ENCODE measurements at places on chromosomes 16 and 17.
A peak's percentile ranks its signal among the peaks of the same experiment; 100 is the strongest.

DNA sequence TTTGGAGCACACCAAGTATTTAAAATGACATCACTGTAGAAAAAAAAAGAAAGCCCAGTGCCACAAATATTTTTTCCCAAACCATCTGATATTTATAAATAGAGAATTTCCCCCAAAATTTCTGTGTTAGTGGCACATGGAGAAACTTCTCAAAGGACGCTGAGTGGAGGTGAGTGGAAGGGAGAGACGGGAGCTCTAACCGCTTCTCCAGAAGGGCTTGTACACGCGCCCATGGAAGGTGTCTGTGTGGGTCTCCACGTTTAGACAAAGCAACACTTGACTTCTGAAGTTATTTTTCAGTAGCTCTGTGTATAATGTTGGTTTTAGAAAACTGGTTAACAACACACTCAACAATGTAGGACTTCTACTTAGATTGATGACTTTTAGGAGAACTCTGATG lies 1.0 kb downstream of the MYOCD start:
- H3K4me3 ChIP-seq: no peak overlapping the region
- no peaks in the 10 kb centered on the region for H3K36me3 ChIP-seq
- no peak for DNase-seq
- no peaks in the 10 kb centered on the region for H3K4me1 ChIP-seq

DNA sequence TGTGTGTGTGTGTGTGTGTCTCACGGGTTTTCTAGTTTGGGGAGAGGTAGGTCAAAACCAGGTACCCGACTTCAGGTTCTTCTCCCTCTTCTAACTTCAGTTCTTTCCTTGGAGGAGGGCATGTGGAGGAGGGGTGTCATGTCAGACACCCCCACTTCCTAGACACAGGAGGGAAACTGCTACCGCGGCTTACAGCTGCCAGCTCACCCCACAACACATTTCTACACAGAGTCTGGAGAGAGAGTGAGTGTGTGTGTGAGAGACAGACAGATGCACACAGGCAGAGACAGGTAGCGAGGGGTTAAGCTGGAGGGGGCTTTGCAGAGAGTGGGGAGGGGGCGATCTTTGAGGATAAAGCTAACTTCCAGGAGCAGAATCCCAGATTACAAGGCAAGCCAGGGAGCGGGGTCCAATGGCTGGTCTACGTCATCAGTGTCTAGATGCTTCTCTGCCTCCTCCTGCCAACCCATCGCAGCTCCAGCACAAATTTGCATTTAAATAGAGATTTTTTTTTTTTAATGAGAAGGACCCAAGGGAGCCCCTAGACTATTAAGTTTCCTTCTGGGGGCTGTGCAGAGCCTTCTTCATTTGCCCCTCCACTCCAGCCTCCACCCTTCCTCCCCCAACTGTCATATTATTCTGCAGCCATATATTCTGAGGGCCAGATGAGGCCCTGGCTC lies 48.9 kb downstream of the MRM1 start:
- no peaks in the 10 kb centered on the region for H3K4me1 ChIP-seq
- no peaks in the 10 kb centered on the region for H3K36me3 ChIP-seq
- H3K4me3 ChIP-seq: no peak overlapping the region
- peaks cover 25% of the 10 kb centered on the region for H3K27me3 ChIP-seq

- peaks cover 7% of the 10 kb centered on the region for H3K4me1 ChIP-seq
- DNase-seq: no peak
- no peak overlapping the region for H3K4me3 ChIP-seq
- H3K27ac ChIP-seq: no peak overlapping the region
These were observed 1.6 kb upstream of the SPATA32 start for GRCh38 chr17:45263477-45263860.

DNA sequence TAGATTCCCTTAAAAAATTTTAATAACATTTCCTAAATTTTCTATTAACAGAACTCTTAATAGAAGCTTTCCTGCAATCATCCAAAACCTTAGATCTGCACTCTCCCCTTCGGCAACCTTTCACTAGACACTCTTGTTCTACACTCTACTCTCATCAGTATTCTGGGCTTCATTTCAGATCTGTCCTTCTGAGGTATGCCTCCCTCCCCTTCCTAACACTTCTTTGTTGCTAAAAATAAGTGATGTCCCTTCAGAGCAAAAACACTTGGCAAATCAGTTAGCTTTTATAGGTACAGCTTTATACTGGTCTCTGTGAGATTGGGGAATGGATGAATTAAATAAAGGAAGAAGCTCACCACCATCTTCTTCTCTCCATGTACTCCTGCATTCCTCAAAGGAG lies 28.2 kb upstream of the GNAO1 start:
- no peaks in the 10 kb centered on the region for H3K36me3 ChIP-seq
- no peak overlapping the region for H3K27ac ChIP-seq
- no peak for DNase-seq
- H3K4me1 ChIP-seq: no peaks in the 10 kb centered on the region
- H3K4me3 ChIP-seq: no peak overlapping the region

GRCh38 chr16:62933929-62934328 lies 897.7 kb upstream of the CDH8 start:
- no peak overlapping the region for H3K4me3 ChIP-seq
- H3K4me1 ChIP-seq: no peaks in the 10 kb centered on the region
- no peak overlapping the region for H3K27ac ChIP-seq
- no peak for DNase-seq

DNA sequence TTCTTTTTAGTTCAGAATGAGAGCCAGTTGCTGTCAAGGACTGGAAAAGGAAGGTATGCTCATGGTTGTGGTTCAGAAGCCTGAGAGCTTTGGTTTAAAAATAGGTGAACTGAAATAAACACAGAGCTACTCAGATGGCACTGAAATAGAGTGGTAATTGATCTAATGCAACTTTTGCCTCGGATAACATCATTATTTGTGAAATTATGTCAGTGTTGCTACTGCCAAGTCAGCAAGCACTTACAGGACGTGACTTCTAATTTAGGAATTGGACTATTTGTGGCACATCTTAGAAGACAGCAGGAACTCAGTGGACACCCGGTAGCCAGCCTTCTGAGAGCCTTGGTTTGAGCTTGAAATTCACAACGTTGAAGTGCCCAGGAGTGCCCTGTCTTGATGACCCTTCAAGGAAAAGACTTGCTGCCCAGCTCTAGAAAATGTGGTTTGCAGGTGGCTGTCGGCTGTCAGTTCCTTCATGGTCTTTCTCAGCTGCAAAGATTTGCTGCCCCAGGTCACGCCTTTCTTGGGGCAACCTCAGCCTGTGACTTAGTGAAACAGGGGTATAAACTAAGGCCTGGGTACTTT lies 42.0 kb upstream of the XYLT1 start:
- H3K27me3 ChIP-seq: peaks cover 3% of the 10 kb centered on the region
- DNase-seq: no peak
- H3K27ac ChIP-seq: no peak overlapping the region
- H3K36me3 ChIP-seq: no peaks in the 10 kb centered on the region

- peak; percentile 59 for DNase-seq
- H3K27ac ChIP-seq: no peak overlapping the region
- H3K4me1 ChIP-seq: no peaks in the 10 kb centered on the region
- no peaks in the 10 kb centered on the region for H3K27me3 ChIP-seq
- 0 out of 2 replicates have a peak, but pooled peaks cover 9% of the 10 kb centered on the region for H3K36me3 ChIP-seq
These were observed 59.4 kb downstream of the NUP93 start for GRCh38 chr16:56789360-56789759.

- no peak overlapping the region for H3K27ac ChIP-seq
- H3K36me3 ChIP-seq: peaks cover 94% of the 10 kb centered on the region
These were observed 17.4 kb downstream of the USP22 start for GRCh38 chr17:21025451-21025850.

DNA sequence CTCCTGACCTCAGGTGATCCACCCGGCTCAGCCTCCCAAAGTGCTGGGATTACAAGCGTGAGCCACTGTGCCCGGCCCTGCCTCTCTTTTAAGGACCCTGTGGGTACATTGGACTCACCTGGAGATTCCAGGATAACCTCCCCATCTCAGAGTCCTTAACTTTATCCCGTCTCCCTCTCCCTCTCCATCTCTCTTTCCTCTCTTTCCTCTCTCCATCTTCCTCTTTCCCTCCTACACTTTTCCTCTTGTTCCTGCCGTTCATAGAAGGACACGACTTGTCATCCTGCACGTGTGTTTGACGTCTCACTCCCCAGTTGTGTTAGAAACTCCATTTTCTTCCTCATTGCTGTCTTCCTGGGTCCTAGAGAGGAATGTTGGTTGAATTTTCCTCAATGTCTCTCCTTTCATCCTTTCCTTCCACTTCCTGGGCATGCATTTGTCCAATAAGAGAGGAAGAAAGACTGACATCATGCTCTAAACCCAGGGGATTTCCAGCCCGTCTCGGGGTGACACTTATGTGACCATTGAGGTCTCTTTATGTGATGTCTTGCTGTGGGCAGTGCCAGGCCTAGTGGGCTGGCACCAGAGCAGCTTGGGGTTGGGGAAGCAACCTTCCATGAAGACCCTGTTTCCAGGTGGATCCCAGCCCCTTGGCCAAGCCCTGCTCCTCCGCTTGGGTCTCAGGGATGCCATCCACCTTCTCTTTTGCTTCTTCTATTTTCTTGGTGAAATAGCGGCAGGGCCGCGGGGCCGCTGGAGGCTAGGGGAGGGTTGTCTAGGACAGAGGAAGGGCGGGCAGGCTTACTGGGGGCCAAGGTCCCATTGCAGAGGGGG lies 39.8 kb upstream of the IRF8 start:
- no peaks in the 10 kb centered on the region for H3K36me3 ChIP-seq
- H3K4me3 ChIP-seq: no peak overlapping the region
- no peak for DNase-seq
- H3K4me1 ChIP-seq: no peaks in the 10 kb centered on the region
- H3K27me3 ChIP-seq: peaks cover 11% of the 10 kb centered on the region
- H3K27ac ChIP-seq: no peak overlapping the region

GRCh38 chr17:45315648-45316433 lies 979 bp downstream of the MAP3K14 start:
- peaks cover 70% of the 10 kb centered on the region for H3K4me1 ChIP-seq
- H3K27ac ChIP-seq: peak overlapping the region; percentile 69
- peak overlapping the region; percentile 49 for H3K4me3 ChIP-seq
- H3K36me3 ChIP-seq: peaks cover 12% of the 10 kb centered on the region
- no peaks in the 10 kb centered on the region for H3K27me3 ChIP-seq
- no peak for DNase-seq

GRCh38 chr16:81939164-81940056 lies 71.9 kb downstream of the SDR42E1 start:
- no peaks in the 10 kb centered on the region for H3K36me3 ChIP-seq
- H3K4me3 ChIP-seq: no peak overlapping the region
- no peak for DNase-seq

- no peak for DNase-seq
- no peaks in the 10 kb centered on the region for H3K4me1 ChIP-seq
- H3K36me3 ChIP-seq: no peaks in the 10 kb centered on the region
- no peak overlapping the region for H3K27ac ChIP-seq
- H3K27me3 ChIP-seq: no peaks in the 10 kb centered on the region
These were observed 419.4 kb downstream of the PMP22 start for GRCh38 chr17:14845591-14846281.

GRCh38 chr16:57147381-57148221 lies 38.2 kb downstream of the PSME3IP1 start:
- H3K27ac ChIP-seq: no peak overlapping the region
- DNase-seq: no peak
- H3K36me3 ChIP-seq: peaks cover 14% of the 10 kb centered on the region
- peaks cover 6% of the 10 kb centered on the region for H3K4me1 ChIP-seq

DNA sequence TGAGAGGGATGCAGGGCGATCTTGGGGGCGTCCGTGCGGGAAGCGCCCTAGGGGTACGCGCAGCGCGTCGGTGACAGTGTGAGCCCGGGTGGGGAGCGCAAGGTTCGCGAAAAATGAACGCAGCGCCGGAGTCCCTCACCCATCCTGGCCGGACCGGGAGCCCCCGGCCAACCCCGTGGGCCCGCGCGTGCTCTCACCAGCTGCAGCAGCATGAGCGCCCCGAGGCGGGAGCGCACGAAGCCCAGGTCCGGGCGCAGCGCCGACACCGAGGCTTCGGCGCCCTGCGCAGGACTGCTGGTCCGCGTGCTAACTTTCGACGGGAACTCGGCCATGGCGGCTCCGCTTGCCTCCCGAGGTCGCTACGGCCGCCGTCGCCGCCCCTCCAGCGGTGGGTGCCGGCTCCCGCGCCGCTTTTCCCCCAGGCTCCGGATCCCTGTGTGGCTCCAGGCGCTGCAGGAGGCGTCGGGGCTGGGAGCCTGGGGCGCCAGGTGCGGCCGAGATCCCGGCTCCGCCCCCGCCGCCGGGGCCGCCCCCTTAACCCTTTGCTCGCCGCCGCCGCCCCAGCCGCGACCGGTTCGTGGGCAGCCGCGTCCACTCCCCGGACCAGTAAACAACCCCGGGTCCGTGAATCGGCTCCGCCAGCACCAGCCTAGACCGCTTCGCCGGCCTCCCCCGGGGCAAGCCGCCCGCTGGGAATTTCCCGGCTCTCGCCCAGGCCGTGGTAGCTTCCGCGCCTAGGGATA lies at the start of gene PLLP:
Gene PLLP, minus strand, starts transcription at position 464 of the 743 bp plus-strand sequence. Its CDS starts 132 bp downstream, at position 332.
- no peak within 1 kb of the TSS for H3K27ac ChIP-seq
- peaks cover 8% of the 10 kb centered on the region for H3K27me3 ChIP-seq
- H3K4me3 ChIP-seq: no peak within 1 kb of the TSS
- H3K4me1 ChIP-seq: no peaks in the 10 kb centered on the region
- no peaks in the 10 kb centered on the region for H3K36me3 ChIP-seq

DNA sequence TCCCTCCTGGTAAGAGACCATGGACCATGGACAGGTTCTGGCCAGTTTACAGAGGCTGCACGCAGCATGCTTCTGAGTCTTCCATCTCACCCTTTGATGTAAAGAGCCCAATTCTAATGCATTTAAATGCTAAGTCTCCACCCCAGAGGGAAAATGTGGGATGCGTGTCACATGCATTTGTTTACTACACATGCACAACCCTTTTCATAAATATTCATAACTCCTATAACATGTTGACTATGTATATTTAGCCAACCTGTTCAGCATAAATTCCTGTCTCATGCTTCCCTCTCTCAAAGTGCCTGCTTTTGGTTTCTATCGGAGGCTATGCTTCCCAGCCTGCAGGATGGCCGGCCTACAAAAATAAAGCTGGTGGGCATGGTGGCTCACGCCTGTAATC lies 260.3 kb downstream of the STX8 start:
- H3K27ac ChIP-seq: no peak overlapping the region
- no peaks in the 10 kb centered on the region for H3K27me3 ChIP-seq
- H3K4me3 ChIP-seq: no peak overlapping the region
- no peaks in the 10 kb centered on the region for H3K4me1 ChIP-seq

- H3K27me3 ChIP-seq: no peaks in the 10 kb centered on the region
- H3K27ac ChIP-seq: no peak overlapping the region
- no peaks in the 10 kb centered on the region for H3K4me1 ChIP-seq
- H3K36me3 ChIP-seq: no peaks in the 10 kb centered on the region
- no peak for DNase-seq
These were observed 102.2 kb downstream of the RAP1GAP2 start for GRCh38 chr17:2898255-2898926.

DNA sequence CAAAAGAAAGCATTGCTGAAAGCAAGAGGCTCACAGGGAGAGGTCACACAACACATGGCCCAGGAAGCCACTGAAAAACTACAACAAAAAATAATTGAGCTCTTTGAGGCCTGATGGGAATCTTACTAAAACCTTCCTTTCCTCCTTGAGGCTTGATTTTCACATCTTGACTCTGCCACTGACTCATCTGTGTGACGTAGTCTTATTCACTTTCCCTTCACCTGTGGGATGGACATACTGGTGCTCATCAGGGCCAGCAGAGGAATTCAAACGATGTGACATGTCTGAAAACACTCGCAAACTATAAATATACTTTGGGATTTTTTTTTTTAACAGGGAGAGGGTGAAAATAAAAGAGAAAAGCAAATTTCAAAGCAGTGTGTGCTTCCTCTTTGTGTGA lies 78.3 kb upstream of the ASIC2 start:
- no peak overlapping the region for H3K4me3 ChIP-seq
- DNase-seq: no peak
- H3K27me3 ChIP-seq: peaks cover 3% of the 10 kb centered on the region
- no peak overlapping the region for H3K27ac ChIP-seq
- no peaks in the 10 kb centered on the region for H3K36me3 ChIP-seq

Measured in DND-41 (cell line).